Globus pallidus (tissue), 1 donor: ENCODE measurements at places on chromosomes 5 and 9.

GRCh38 chr9:32486839-32487562 is 39.0 kb downstream of the RIGI start:
- DNase-seq: no peak

DNA sequence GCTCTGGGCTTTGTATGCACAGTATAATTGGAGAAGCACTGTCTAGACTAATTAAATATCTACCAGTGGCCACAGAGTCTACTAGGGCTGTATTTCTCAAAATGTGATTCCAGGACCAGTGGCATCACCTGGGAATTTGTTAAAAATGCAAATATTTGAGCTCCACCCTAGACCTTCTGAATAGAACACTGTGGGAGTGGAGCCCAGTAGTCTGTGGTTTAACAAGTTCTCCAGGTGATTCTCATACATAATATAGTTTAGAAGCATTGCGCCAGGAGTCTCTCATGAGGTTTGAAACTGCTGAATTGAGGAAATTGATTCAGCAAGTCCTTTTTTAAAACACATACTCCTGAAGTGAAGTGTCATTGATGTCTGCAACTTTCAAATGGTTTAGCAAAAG is 74.7 kb downstream of the FCHO2 start:
- no peak for DNase-seq

GRCh38 chr5:111859533-111860270 is 102.7 kb upstream of the NREP start:
- no peak for DNase-seq

GRCh38 chr9:104778802-104779201 is 14.9 kb downstream of the NIPSNAP3B start:
- no peak for DNase-seq

DNA sequence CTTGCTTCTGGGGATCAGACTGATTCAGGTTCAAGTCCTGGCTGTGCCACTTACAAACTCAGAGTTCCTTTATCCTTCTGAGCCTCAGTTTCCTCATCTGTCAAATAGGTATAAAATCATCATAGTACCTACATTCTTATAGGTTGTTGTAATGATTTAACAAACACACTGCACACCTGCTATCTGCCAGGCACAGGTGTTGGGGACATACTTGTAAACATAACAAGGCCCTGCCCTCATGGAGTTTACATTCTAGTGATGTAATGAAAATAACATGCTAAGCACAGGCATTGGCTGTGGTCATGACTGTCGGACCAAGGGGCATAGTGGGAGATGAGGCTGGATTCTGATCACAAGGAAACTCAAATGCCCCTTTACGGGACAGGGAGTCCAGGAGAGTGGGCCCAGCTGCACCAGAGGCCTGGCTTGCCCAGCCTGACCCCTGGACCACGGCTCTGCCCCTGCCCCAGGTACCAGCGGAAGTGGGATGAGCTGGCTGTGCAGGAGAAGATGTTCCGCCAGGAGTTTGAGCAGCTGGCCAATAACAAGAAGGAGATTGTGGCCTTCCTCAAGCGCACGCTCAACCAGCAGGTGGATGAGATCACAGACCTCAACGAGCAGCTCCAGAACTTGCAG is 2.3 kb downstream of the CFAP157 start:
- no peak for DNase-seq

GRCh38 chr9:6098431-6098830 is 83.0 kb upstream of the RANBP6 start:
- DNase-seq: no peak

GRCh38 chr5:93929131-93929530 is 187.7 kb upstream of the POU5F2 start:
- no peak for DNase-seq

GRCh38 chr9:2000314-2000713 is 14.8 kb upstream of the SMARCA2 start:
- no peak for DNase-seq

- no peak for DNase-seq
These were observed 8.9 kb downstream of the AGXT2 start for GRCh38 chr5:35038891-35039290.

DNA sequence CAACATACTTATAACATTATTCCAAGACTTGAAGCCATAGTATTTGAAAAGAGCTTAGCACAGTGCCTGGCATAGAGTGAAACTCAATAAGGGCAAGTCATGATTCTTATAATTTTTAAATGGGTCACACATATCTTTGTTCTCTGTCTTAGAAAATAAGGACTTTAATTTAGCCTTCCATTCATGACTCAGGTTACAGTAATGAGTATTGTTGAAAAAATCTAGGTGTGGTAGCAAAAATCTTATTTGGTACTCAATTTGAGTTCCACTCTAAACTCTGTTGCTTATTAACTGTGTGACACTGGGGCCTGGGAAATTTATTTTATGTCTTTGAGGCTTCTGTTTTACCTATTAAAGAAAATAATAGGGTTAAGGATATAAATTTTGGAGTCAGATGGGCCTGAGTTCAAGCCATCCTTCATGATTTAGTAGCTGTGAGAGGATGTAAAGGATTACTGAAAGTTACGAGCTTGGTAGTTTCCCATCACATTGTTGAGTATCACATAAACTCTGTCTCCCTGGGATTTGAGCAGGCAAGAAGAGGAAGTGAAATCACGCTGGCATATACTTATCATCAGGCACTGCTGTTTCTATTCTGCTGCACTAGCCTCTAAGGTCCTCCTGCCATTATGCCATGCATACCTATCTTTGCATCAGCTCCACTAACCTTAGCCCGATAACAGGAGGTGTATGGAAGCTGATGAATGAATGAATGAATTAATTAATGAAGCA is 1.5 kb downstream of the SPINK9 start:
- DNase-seq: peak; percentile 7

GRCh38 chr5:132822650-132823480 is 7.6 kb downstream of the SHROOM1 start:
- no peak for DNase-seq

GRCh38 chr5:17895288-17896033 is 261.2 kb downstream of the TAF11L14 start:
- no peak for DNase-seq

DNA sequence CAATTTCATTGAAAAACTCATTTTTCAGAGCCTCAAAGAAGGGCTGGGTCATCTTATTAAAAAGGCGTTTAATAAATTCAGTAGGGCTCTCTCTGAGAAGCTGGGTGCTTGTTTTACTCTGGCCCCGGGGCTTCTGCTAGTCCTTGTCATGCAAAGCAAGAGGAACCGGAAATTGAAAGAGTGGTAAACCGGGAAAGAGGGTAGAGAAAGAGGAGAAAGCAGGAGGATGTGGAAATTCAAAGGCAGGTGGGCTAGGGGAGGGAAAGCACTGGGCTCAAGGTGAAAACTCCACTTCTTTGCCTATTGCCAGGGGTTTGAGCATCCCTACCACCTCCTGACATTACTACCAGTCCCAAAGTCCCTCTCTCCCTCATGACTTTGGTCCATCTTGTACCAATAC is 64.6 kb upstream of the AGXT2 start:
- DNase-seq: no peak

DNA sequence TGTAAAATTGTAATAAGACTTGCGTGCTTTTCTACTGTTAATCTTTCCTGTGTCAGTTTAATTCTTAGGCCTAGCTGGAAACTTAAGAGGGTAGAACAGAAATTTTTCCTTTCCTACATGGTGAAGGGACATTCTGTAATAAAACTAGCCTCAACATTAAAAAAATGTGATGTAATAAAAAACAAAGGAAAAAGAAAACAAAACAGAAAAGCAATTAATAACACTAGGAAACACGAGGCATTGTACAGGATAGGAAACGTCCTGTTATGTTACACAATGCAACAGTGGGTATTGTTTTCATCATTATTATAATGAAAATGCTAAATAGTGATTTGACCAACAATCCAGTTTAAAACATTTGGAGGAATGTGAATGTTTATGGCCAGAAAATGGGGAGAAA is 47.8 kb downstream of the FXN start:
- no peak for DNase-seq

- DNase-seq: peak; percentile 29
These were observed 49.5 kb upstream of the SARDH start for GRCh38 chr9:133787754-133788025.

DNA sequence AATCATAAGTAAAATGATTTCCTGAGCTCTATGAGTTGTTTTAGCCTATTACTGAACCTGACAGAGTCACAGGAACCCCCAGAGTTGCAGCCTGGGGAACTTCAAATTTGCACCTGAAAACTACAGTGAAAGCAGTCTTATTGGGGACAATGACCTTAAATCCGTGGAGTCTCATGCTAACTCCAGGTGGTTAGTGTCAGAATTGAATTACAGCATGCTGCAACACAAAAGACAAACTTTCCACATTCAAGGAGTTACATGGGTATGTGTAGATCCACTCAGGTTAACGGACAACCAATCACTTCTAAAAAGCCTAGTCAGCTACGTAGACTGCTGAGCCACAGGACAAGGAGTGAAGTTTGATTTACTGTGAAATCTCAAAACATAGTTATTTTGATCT is 49.7 kb downstream of the PLPP1 start:
- DNase-seq: no peak

DNA sequence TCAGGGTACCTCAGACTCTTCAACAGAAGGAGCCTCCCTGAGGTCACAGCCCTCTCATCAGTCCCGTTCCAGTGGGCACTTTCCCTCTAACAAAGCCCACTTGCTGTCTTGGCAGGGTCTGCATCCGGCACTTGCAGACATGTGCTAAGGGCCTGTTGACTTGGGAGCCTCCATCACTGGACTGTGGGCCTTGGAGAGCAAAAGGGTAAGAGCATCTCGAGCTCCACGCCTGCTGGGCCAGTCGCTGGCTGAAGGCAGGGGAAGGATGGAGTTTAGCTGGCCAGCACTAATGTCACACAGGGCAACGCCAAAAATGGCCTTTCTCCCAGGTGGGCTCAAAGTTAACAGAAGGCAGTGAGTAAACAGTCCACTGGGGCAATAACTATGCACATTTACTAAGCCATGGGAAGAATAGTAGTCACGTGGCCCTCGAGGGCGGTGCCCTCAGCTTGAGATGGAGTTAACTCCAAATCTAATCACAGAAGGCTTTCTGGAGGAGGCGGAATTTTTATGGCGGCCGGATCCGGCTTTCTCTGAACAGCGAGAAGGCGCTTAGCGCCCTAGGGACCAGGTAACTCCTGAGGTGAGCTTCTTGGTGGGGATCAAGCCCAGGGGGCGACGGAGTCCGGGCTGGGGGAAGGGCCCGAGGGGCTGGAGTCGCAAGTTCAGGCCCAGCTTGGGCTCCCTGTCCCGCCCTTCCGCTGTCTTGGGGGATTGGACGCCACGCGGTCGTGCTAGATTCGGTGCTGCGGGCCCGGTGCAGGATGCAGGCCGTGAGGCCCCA is 2.0 kb upstream of the NSD1 start:
- DNase-seq: no peak

- DNase-seq: no peak
These were observed 169.5 kb downstream of the ZNF608 start for GRCh38 chr5:124576848-124577409.

DNA sequence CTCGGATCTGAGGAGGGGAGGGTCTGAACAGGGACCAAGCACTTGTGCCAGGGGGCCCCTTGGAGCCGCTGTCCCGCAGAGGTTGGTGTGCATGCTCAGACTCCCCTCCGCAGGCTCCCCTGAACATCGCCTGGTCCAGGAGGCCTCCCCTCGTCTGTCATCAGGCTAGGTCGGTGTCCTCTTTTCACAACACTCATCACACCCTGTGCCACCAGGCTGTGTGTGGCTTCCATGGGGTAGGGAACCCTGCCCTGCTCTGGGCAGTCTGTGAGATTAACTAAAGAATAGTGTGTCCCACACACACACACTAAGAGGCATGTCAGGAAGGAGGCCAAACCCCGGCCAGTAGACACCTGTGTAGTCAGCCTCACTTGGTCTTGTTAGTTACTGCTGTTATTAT is 119.3 kb downstream of the C5orf15 start:
- no peak for DNase-seq

DNA sequence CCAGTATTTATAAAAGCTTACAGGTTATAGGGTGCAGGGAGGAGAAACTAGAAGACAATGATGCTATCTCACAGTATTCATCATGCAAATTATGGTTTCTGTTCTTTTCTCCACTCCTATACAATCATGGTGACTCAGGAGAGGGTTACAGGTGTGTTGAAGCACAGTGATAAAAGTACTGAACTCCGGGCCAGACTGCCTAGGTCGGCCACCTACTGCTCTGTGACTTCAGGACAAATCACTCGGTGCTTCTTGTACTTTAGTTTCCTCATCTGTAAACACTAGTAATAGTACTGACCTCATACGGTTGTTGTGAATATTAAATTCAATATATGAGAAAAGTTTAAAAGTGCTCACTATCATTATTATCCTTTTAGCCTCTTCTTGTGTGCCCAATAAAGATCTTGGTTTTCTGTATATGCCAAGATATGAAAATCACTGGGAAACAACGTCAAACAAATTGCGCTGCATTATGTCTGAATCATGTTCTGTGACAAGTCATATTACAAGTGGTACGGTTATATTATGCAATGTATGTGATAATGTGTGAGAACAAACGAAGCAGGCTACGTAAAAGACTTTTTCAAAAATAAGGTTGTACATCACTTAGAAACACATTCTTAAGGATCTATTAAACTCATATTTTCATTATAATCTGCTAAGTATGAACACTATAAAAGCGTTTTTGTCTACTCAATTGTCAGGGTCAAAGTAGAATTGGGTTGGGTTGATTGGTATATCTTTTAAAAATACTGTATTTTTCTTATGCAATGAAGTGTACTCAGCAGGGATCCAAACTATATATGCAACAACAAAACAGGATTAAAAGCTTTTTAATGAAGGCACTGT is 153.3 kb downstream of the EFNA5 start:
- DNase-seq: no peak

- DNase-seq: no peak
These were observed 58.1 kb upstream of the SHISAL2B start for GRCh38 chr5:64632251-64632650.

DNA sequence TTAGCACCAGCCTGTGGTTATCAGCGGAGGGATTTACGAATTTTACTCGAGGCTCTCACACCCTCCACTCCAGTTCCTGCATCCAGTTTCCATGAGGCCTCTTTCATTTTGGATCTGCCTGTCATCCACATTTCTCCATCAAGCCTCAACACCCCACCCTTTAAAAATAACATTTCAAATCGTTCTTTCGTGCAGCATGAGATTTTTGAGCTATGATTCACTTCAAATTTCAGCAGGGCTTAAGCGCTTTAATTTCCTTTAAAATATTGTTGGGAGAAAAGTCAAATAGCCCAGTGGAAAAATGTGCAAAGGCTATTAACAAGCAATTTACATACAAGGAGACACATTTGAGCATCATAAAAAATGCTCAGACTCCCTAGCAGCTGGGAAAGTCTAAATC is 103.2 kb downstream of the MSX2 start:
- no peak for DNase-seq

DNA sequence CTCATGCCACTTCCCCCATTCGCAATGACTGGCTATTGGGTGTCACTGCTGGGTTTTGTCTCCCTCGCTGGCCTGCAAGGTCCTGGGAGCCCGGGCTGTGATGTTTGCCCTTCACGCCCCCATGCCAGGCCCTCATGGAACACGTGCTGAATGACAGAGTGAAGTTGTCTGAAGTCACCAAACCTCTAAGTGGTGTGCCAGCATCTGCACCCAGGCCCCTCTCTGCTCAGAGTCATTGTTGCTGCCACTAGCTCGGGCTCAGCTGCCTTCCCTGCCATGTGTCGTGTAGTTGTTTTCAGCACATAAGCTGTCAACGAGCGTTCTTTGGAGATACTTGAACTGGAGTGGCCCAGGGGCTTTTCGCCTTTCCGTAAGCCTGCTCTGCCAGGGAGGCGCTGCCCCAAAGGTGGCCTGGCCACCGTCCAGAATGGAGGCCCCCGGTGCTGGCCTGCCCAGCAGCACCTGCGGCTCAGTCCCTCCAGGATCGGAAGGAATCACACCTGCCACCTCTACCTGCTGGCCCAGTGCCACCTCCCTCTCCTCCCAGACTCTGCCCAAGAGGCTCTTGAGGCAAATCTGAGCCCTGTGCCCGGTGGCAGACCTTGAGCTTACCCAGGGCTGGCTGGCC is 250.1 kb downstream of the PBX3 start:
- no peak for DNase-seq
